ENCODE measurements at places on chromosomes 12 and 14.

DNA sequence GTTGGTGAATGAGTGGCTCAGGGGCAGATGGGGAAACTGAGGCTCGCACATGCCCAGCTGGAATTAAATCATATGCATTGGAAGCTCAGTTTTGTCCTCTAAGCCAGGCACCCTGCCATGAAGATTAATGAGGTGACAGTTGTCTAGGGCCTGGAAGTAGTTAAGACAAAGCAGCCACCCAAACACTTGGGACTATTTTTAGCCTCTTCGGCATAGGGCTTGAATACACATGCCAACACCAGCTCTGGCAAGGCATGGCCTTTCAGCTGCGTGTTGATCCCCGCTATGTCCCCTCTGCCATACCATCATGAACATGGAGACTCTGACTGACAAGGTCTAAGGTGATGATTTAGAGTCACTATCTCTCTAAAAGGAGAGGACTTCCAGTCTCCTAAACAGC is 250.2 kb downstream of the KSR2 start:
- no peak for DNase-seq

DNA sequence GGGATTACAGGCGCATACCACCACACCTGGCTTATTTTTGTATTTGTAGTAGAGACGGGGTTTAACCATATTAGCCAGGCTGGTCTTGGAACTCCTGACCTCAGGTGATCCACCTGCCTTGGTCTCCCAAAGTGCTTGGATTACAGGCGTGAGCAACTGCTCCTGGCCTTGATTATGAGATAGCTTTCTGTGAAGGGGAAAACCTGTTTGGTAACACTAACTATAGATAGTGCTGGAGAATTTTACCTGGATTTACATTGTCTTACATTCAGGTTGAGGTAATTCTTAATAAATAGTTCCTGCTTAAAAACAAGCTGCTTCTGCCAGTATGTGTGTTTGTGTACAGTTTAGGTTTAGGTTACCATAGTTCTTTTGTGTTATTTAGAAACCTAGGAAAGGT is 77.1 kb downstream of the MON2 start:
- DNase-seq = no peak

DNA sequence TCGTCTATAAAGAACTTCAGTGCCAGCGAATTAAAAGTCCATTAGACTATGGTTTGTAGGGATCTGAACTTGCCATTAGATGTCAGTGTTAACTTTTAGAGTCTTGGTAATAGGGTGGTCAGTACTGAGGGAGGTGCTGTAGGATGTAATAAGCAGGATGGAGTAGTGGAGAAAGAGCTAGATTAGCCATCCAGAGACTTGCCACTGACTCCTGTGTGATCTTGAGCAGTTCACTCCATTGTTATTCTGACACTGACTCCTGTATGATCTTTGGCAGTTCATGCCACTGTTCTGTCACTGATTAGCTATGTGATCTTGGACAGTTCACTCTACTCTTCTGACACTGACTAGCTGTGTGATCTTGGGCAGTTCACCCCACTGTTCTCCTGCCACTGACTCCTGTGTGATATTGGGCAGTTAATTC is 133.6 kb downstream of the TTLL5 start:
- DNase-seq = no peak

DNA sequence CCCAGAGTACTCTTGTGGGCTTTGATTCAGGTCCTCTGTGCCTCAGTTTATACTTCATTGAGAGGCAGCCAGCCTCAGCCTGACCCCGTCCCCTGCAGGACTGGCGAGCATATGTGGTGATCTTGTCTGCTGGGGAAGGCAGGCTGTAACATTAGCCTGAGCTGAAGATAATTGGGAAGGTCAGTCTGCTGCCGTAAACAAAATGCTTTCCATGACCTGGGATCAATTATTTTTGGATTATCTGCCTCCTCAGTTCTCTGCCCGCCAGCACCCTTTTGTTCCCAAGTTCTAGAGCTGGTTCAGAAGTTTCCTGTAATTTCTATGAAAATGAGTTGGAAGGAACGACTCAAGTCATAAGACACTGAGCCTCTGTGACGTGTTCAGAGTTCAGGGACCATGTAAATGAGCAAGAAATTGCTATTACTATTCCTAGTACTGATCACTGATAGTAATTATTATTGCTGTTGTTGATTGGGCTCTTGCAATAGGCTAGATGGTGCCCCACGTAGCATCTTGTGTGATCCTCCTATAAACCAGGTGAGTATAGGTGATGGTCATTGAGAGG is 4.5 kb downstream of the ORAI1 start:
- DNase-seq = no peak

DNA sequence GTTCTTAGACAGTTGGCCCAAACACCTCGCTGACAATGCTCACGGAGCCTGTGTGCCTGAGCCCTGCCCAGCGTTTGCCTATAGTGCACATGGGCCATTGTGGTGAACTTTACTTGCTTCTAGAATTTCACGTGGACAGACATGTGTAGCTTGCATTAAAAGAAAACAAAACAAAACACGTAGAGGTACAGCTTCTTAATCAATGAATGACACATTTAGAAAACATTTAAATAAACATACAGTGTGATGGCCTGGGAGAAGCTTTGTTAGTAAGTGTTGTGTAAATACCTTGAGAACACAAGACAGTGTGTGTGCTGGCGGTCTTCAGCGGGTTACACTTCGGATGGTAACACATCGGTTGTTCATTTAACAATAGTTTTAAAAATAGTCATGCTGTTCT is 38.1 kb downstream of the SMOC1 start:
- no peak for DNase-seq

- peak; percentile 33 for DNase-seq
Observed at GRCh38 chr12:108635201-108635996, 1.7 kb upstream of the SELPLG start.

GRCh38 chr12:28998662-28999120 is 150.4 kb upstream of the FAR2 start:
- DNase-seq = peak; percentile 10

GRCh38 chr14:94303111-94303510 is 10.0 kb upstream of the SERPINA10 start:
- no peak for DNase-seq

DNA sequence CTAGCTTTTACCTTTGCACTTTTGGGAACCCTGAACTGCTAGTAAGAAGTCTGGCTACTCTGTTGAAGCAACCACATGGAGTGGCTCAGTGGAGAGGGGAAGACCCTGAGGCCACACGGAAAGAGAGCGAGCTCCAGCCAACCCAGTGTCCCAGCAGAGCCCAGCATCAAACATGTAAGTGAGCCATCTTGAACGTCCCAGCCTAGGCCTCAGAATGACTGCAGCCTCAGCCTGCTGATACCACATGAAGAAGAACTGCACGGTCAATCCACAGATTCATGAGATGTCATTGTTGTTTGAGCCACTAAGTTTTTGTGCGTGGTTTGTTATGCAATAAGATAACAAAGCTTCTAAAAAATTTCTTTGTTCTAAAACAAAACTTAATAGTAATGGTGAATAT is 40.2 kb downstream of the TFCP2 start:
- DNase-seq = no peak

GRCh38 chr14:22820731-22821130 is 5.5 kb upstream of the SLC7A7 start:
- DNase-seq = no peak

DNA sequence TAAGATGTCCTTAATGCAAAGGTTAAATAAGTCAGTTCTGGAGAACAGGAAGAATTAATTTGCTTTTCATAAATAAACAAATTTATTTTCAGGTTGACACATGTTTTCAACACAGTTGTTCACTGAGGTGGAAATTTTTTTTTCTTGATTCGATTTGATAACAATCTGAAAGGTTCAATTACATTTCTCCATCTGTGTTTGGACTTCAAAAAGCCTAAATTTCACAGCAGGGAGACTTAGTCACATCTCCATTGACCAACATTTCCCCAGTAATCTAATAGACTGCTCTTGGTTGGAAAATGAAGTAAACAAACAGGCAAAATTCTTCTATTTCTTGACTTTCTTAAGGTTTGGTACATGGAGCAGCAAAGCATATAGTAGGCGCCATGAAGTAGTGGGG is 134.9 kb upstream of the CPNE8 start:
- DNase-seq = no peak

DNA sequence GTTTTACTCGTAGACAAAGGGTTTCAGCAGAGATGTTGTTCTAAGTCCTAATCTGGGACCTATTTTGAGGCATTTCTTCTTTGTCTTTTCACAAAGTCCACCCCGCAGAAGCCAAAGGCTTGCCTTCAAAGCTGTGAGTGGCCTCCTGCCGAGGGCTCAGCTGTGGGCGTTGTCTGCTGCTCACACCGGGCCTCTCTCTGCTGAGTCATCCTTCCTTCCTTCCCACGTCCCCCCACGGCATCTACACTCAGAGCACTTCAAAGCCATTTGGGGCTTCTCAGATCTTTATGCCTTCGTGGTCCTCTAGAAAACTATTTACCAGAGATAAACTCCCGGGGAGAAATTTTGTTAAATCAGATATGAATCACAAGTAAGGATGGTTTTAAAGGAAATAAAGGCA is 115.9 kb upstream of the TMPO start:
- DNase-seq = peak; percentile 59

DNA sequence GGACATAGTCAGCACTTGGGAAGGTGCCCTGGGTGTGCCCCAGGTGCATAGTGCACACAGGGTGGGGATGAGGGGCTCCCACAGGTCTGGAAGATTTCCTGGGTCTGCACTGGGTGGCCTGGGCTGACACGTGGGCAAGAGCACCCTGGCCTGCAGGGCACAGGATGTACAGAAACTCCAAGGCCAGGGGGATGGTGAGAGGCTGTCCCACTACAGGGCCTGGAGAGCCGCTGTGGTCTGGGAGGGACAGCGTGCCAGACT is 35.8 kb upstream of the PPP1R13B start:
- DNase-seq = no peak

- DNase-seq = no peak
Observed at GRCh38 chr12:82523996-82524395, 162.7 kb upstream of the TMTC2 start.

DNA sequence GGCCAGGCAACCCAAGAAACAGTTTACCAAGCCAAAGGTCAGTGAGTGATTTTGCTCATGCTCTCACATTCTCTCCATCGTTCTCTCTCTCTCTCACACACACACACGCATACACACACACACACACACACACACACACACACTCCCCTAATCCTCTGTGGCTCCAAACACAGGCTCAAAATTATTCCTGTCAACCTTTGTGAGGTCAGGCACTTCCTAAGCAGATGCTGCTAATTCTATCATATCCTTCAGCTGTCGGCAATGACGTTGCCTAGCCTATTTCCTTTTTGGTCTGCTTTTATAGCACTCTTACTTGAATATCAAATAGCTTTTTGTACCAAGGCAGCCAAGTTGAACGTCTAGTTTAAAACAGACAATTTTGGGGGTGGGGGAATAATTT is 98.9 kb upstream of the EGLN3 start:
- DNase-seq = no peak

GRCh38 chr14:55221968-55222367 is 30.6 kb upstream of the DLGAP5 start:
- no peak for DNase-seq

- no peak for DNase-seq
Observed at GRCh38 chr14:104717646-104718045, 6.4 kb upstream of the ADSS1 start.

- DNase-seq = no peak
Observed at GRCh38 chr12:99092100-99092851, 447.2 kb downstream of the APAF1 start.

DNA sequence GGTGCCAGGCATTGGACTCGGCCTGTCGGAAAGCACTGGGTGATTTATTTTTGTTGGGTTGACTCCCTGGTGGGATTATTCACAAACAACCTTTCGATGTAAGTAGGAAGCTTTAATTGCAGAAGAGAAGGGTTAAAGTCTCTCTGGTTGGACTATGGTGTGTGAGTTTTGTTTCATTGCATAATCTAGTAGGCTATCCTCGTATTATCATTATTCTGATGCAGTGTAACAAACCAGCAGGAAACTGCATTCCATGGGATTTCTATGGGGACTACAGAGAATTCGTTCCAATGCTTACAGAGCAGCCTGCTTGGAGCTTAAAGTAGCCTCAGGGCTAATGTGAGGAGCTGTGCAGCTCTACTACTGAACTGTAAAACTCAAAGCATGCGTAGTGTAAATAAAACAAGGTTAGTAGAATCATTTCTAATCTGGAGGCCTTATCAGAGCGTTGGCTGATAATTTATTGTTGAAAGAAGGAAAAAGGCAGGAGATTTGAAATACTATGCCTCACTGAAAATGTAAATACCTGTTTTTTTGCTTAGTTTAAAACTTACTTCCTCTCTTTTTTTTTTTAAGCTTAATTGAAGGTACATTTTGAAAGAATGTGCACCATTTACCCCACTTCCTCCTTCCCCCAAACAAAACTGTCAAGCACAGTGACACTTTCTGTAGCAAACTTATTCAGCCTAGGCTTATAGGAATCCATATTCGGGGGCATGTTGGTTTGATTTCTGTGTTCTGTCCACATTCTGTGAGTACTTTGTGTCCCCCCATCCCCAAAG is 226.7 kb downstream of the NPAS3 start:
- DNase-seq = peak; percentile 66

- no peak for DNase-seq
Observed at GRCh38 chr14:50953502-50953901, 9.2 kb upstream of the PYGL start.

DNA sequence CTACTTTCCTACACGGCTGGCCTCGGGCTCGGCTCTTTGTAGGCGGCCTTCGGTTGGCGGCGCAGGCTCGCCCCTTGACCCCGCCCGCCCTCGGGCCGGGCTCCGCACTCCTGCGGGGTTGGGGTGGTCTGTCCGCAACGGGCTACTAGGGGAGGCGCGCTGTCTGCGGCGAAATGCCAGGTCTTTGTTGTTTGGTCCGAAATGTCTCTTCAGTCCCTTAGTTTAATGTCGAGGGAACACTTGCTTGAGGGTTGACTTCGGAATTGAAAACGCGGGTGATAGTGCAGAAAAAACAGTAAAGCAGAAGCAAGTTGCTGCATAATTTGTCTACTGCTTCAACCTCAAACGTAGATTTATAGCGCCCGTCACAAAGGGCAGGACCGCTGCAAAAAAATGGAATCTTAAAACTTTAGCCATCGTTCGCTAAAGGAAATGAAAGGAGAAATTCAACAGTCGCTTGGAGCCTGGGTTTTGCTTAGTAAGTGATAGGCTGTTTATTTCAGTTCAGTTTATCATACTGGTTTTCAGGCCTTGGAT is 390 bp downstream of the JKAMP start:
- DNase-seq = no peak

GRCh38 chr12:243381-243780 is 19.3 kb downstream of the SLC6A13 start:
- DNase-seq = no peak

GRCh38 chr14:44901696-44902095 is 60.1 kb downstream of the KLHL28 start:
- no peak for DNase-seq

DNA sequence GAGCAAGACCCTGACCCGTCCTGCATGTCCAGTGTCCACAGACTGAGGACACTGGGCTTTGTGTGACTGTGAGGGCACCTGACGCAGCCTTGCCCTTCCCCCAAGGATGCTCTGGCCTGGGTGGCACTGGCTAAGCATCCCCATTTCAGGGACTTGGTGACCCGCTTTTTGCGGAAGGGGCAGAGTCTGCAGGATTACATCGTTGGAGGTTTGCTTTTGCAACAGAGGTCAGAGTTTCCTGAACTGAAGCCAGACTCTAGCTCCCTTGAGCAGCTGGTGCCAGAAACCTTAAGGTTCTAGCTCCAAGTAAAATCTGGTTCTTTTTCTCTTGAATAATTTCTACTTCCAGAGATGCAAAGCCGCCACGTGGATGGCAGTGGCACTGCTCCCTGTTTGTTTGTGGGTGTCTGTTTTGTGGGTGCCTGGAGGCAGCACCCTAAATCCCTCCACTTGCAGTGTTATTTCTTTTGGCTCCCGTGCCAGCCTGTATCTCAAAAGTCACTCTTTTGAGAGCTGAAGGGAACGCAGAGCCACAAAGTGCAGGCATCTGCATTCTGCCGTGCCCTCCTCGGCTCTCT is 184.7 kb downstream of the TSPAN9 start:
- DNase-seq = no peak

Measured in neural progenitor cell (in vitro differentiated cells).